SK-MEL-5 (cell line): ENCODE measurements at places on chromosomes 4 and X.

DNA sequence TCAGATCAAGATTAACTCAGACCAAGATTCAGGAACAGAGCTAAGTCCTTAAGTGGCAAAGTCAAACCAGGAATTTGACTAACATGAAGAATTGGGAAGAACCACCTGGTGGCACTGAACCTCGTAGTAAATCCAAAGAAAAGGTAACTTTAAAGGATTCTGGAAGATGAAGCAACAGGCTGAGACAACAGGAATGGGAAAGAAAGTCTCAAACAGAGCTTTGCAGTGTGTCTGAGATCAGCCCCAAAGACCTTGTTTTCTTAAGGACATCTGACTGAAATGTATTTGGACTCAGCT lies 126.1 kb downstream of the ASB9 start:
- no peak for DNase-seq

GRCh38 chr4:153603258-153603657 lies 80.8 kb upstream of the TLR2 start:
- DNase-seq, result no peak

DNA sequence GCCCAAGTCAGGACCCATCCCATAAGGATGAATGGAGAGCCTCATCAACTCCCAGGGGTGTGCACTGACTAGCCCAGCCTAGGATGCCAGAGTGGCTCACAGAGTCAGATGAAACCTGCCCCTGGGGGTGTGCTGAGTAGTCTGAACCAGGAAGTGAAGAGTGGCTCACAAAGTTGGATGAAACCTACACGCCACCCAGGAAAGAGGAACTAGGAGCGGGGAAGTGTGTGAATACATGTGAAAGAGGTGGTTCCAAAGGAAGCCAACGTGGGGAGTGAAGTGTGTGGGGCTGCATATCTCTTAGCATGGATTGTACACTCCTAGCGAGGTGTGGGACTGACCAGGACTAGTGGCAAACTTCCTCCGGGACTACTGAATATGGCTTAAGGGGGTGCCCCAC lies 902.1 kb upstream of the NDST4 start:
- DNase-seq, result no peak

DNA sequence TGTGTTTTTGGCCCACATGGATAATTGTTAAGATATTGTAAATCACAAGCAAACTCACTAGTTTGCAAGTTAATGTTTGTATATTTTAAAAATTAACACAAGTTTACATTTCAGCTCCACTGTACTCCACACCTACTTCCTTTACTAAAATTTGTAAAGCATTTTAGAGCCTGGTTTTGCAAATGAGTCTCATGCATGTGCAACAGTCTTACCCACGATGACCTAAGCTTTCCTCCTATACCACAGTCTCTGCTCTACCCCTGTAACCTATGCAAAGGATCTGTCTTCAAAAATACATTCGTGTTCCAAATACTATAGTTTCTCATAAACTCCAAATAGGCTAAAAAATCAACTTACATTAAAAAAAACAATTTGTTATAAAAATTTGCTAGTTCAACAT lies 10.2 kb downstream of the BDH2 start:
- DNase-seq, result no peak

- no peak for DNase-seq
Observed at GRCh38 chr4:102696758-102697157, 64.0 kb downstream of the MANBA start.

- DNase-seq, result no peak
Observed at GRCh38 chr4:86443495-86443894, 83.6 kb upstream of the MAPK10 start.
